NCI-H1092 (cell line): ENCODE measurements at places on chromosomes 12 and 14.

GRCh38 chr12:115871714-115872113, 405.8 kb downstream of the MED13L start:
- DNase-seq = no peak

GRCh38 chr14:54564071-54564867, 2.7 kb upstream of the SAMD4A start:
- DNase-seq = peak; percentile 12

GRCh38 chr14:105498430-105499255, 7.6 kb downstream of the TEDC1 start:
- no peak for DNase-seq

GRCh38 chr12:104665296-104665695, 208.5 kb downstream of the CHST11 start:
- DNase-seq = no peak

- DNase-seq = no peak
These were observed 572 bp downstream of the RAN start for GRCh38 chr12:130872179-130873096.

DNA sequence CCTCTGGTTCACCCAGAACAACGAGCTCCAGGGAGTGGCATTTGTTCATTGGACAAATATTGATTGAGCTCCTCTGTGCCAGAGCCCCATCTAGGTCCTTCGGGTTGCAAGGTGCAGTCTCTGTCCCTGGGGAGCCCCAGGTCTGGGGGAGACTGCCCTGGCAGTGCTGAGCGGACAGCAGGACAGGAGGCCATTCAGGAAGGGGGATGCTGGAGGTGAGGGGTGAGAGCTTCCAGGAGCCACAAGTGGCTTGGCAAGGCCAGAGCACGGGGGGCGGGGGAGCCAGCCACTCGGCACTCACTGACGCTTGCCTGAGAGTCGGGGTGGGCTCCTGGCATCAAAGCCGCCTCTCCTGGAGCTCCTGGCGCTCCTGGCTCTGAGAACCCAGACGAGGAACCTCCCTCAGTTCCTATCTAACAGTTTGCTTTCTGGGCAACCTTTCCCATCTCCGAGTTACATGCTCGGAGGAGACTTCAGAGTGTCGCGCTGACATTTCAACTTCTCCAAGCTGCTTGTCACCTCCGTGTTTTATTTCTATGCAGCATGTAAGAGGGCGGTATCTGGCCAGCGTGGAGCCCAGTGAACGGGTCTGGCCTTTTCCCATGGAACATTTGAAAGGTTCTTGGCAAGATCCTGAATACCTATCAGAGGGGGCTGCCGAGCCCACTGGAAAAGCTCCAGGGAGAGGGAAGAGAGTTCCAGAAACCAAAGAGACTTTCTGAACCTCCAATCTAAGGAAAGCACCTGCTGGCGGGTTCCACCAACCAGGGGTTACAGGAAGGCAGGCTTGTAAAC, 62.0 kb upstream of the BCL11B start:
- DNase-seq = peak; percentile 23

DNA sequence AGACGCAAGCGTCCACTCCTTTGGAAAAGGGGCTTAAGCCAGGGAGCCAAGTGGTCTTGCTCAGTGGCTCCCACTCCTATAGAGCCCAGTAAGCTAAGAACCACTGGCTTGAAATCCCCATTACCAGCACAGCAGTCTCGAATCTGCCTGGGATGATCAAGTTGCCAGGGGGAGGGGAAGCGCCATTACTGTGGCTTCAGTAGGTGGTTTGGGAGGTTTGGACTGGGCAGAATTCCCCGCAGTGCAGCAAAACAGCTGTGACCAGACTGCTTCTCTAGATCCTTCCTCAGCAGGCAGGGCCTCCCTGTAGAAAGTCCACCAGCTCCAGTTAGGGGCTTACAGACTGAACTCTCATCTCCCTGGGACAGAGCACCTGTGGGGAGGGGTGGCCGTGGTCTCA, 115.4 kb downstream of the TMEM117 start:
- no peak for DNase-seq

DNA sequence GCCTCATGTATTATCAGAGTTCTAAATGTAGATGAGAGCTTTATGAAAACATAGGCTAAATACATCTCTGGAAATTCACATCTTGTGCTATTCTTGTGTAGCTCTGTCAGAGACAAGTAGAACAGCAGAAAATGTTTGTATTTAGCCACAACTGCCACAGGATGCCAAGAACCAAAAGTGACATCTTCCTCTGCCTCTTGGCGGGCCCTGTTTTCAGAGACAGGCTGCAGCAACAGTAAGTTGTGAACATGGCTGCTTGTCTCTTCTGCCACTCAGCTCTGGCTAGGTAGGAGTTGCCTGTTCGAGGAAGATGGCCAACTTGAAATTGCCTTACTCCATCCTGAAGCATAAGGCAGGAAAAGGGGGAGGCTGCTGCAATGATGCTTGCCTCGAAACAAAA, 30.4 kb downstream of the SETD3 start:
- no peak for DNase-seq

DNA sequence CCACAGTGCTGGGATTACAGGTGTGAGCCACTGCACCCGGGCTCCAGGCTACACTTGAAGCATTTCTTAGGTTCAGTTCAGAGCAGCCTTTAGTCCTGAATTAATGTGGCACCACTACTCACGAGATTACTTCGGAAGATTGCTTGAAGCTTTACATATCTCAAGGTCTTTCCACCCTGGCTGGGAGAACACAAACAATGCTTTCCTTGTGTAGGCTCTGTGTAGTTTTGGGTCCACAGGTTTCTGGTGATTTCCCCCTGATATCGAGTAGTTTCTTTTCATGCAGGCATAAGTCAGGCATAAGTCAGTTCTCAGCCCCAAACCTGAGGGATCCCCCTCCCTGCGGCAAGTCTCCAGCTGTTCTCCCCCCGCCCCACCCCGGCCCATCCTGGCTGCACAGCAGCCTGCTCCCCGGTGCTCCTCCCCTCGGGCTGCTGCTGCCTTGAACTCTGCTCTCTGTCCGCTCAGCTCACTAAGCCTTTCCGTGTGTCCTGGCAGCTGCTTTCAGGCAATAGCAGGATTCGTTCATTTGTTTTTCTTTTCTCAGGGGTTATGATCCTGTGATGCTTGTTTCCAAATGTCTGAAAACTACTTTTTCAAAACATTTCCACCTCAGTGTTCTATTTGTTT, 417.7 kb downstream of the TMEM121 start:
- DNase-seq = no peak

DNA sequence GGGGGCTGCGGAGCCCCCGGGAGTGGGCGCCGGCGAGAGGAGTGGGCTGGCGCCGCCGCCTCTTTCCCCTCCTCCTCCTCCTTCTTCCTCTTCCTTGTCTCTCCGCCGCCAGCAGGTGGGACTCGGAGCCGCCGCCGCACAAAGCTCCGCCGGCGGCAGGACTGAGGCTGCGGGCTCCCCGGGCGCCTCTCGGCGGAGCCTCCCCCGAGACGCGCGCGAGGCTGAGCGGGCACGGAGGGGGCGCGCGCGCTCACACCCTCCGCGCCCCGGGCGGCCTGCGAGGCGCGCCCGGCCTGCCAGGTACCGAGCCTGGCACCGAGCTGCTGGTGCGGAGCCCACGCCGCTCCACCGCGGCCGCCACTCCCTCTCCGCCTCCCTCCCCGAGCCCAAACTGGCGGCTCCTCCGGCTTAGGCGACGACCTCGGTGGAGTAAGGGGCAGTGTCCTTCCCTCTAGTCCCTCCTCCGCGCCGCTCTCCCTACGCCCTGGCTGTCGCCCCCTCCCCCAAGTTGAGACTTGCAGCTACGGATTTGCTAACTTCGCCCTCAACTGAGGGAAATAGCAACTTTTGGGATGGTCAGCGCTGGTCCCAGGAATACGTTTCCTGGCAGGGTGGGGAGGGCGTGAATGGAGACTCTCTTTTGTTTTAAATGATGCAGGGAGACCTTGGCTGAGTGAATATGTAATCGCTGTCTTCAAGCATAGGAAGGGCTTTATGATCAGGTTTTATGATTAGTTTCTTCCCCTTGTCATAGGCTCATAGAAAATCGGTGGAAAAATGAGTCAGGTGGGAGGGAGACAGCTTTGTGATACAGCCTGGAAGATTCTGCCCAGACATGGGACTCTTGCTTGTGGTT, 199.5 kb upstream of the CAND1 start:
- no peak for DNase-seq

GRCh38 chr12:81957631-81958030, 198.5 kb upstream of the PPFIA2 start:
- no peak for DNase-seq

- DNase-seq = no peak
These were observed 640.1 kb upstream of the MIS18BP1 start for GRCh38 chr14:45893127-45893526.

- DNase-seq = no peak
These were observed 12.1 kb downstream of the NUAK1 start for GRCh38 chr12:106126441-106127337.

DNA sequence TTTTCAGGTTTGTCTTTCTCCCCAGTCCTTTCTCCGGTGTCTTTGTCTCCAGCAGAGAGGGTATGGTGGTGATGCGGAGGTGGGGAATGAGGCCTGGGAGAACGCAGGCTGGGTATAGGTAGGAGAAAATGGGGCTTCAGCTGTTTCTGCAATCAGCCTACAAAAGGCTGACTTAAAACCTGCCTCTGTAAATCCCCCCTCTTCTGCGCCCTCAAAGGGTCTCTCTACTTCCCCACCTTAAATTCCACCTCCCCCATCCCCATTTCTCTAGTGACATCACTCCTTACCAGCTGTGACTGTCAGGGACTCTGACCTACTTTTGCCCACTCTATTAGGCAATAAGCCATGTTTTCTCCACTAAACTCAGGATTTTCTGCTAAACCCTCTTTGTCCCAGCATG, 8.1 kb upstream of the RIMKLB start:
- DNase-seq = no peak

GRCh38 chr12:102573237-102573636, 92.9 kb upstream of the IGF1 start:
- DNase-seq = no peak

- DNase-seq = no peak
These were observed 8.6 kb upstream of the GPR68 start for GRCh38 chr14:91252871-91253794.

DNA sequence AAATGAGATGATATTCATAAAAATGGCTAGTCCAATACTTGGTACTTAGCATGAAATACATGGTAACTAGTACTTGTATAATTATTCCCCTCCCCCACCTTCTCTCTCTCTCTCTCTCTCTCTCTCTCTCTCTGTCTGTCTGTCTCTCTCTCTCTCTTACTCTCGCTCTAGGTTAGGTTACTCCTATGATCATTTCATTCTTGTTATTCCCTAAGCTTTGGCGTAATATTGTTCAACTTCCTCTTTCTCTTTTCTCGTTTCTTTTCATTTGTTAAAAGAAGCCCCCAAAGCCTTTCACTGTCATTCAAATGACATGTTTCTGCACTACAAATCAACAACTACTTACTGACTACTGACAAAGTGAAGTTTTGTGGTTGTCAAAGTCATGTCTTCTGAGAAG, 89.8 kb downstream of the GRIP1 start:
- no peak for DNase-seq

GRCh38 chr14:64673748-64674147, 30.5 kb upstream of the PLEKHG3 start:
- no peak for DNase-seq

DNA sequence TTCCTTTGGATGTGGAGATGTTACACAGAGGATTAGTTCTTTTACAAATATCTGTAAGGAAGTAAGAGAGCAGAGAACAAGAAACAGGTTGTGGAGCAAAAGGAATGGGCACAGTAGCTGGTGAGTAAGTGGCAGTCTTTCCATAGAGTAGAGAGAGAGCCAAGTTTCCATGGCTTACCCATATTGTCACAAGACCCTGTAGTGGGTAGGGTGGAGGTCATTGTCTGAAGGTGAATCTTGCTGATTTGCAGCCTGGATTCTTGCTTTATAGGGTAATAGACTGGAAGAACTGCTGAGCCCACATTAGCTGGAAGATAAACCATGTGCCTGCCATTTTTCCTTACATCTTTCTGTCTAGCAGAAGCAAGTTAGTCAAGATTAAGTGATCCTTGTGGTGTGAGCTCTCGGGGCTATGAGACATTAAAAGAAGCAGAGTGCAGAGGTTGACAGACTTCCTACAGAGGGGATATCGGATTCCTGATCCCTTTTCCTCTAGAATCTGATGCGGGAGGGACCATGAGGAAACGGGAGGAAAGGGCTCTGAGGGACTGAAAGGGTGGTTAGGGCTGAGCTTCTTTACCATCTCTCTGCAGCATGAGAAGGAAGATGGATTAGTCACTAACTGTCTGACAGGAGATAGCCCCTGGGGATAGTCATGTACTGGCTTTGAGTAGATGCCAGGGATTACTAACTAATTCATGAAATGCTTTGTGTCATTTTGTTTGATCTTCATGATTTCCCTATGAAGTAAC, 44.0 kb upstream of the LRTM2 start:
- no peak for DNase-seq

- no peak for DNase-seq
These were observed 79.0 kb downstream of the ANO6 start for GRCh38 chr12:45294906-45295305.

GRCh38 chr14:105529569-105530284, 3.3 kb downstream of the TMEM121 start:
- DNase-seq = no peak

DNA sequence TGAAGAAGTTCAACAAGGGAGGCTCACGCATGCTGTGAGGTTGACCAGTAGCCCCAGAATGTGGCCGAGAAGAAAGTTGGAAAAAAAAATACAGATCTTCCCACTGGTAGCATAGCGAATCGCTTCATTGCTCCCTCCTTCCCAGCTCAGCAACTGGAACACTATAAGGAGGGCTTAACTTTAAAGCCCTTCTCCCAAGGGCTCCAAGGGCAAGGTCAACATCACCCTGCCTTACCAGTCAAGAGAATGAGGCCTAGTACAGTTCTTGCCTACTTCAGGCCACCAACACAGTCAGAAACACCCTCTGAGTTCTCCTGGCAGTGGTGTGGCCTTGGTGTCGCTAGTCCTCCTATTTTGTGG, 14.4 kb downstream of the OXA1L start:
- DNase-seq = no peak

DNA sequence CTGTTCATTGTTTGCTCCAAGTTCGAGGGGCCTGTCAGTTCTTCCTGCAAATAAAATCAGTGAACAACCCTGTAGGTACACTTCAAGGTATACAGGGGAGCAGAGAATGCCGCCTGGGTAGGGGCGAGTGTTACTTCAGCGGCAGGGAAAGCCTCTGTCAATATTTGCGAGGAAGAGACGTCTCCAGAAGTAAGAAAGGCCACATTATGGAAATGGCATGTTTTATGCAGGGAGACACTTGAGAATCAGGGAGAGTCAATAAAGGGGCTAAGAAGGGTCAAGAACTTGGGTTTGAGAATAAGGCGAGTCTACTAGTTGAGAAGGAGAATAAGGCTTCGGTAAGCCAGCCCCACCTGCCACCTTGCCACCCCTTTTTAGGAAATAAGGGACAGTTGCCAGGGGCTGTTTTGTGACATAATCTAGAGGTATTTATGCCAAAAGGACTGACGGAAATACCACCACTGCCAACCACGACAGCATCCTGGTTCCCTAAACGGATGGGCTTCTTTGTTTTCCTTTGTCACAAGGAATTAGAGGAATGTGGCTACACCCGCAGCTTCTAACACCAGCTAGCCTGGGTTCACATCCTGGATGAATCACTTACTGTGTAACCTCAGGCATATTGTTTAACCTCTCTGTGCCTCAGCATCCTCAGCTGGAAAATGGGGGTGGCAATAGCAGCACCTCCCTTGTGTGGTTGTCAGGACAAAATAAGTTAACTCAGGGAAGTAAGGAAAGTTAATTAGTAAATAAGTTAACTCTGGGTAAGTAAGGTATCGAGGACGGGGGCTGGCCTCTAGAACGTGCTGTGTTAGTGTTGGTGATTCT, 67.7 kb downstream of the EID3 start:
- no peak for DNase-seq

GRCh38 chr12:50932787-50933280, 19.5 kb upstream of the HIGD1C start:
- no peak for DNase-seq

- DNase-seq = no peak
These were observed 10.2 kb downstream of the PFKM start for GRCh38 chr12:48129376-48129775.
